ENCODE measurements at places on chromosomes 7 and 10.

- DNase-seq = no peak
These were observed 845.7 kb upstream of the POT1 start for GRCh38 chr7:125775317-125775716.

- DNase-seq = no peak
These were observed 55.9 kb downstream of the PWWP2B start for GRCh38 chr10:132452651-132453469.

DNA sequence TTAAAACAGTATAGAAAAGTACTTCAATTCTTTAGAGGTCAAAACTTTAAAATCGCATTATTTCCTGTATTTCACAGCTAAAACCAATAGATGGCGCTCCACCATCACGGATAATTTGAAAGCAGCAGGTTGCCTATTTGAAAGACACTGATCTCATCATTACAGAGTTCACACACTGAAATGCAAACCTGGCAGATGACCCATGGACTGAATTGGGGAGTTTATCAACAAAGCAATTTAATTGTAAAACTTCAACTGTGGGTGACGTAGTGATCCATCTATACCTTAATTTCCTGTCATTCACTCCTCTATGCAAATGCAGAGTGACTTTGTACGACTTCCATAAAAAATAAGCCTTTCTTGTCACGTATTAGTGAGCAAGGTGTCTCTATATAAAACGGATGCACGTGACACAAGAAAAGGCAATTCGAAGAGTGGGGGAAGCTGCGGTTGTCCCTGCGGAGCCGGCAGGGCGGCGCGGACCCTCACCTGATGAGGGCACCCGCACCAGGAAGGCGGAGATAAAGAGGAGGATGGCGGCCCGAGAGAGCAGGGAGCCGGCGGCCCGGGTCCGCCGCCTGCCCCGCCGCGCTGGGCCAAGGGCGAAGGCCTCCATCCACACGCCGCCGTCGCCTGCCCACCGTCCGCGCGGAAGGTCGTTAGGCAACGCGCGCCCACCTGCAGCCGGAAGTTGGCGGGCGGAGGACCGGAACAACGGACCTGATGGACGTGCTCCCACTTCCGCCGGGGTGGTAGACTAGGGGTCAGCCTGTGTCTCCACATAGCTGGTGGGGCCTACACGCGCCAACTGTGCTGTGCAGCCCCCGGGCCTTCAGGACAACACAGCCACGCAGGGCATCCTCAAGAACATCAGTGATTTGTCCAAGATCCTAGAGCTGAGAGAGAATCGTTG lies at the start of gene ZPBP:
TSS of gene ZPBP (minus strand) at position 668 of the 913 bp plus-strand sequence. CDS start at position 616, 52 bp downstream.
- peak; percentile 6 for DNase-seq

DNA sequence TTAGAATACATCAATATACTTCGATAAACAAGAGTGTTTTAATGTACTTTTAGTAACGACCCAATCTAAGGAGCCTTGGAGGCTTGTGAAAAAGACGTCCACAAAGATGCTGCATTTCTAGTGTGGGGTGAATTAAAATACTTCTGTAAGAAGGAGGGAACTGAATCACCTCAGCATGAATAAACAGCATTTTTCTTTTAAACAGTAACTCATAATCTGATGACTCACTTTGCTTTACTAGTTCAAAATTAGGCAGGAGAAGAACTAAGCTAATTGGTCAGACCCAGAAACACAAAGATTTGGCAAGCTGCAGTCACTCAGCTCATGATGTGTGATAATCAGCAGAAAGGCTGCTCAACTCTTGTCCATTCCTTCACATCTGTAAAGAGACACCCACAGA lies 24.2 kb downstream of the NCOA4 start:
- no peak for DNase-seq

GRCh38 chr7:68070992-68071391 lies 1074.4 kb downstream of the TYW1 start:
- DNase-seq = no peak

DNA sequence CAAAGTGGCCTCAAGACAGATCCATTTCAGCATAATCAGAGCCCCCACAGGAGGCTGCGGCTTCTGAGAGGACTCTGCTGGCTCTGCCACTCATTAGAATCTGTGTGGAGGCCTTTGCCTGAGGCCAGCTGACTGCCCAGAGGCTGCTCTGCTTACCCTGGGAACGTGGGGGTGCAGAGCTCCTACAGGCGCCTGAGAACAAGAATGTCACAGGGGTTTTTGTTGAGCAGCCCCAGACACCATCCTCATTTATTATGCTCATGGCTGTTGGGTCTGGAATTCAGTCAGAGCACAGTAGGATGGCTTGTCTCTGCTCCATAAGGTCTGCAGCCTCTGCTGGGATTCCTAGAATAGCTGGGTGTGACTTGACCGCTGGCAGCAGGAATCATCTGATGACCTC lies 101.8 kb upstream of the GDF10 start:
- no peak for DNase-seq

DNA sequence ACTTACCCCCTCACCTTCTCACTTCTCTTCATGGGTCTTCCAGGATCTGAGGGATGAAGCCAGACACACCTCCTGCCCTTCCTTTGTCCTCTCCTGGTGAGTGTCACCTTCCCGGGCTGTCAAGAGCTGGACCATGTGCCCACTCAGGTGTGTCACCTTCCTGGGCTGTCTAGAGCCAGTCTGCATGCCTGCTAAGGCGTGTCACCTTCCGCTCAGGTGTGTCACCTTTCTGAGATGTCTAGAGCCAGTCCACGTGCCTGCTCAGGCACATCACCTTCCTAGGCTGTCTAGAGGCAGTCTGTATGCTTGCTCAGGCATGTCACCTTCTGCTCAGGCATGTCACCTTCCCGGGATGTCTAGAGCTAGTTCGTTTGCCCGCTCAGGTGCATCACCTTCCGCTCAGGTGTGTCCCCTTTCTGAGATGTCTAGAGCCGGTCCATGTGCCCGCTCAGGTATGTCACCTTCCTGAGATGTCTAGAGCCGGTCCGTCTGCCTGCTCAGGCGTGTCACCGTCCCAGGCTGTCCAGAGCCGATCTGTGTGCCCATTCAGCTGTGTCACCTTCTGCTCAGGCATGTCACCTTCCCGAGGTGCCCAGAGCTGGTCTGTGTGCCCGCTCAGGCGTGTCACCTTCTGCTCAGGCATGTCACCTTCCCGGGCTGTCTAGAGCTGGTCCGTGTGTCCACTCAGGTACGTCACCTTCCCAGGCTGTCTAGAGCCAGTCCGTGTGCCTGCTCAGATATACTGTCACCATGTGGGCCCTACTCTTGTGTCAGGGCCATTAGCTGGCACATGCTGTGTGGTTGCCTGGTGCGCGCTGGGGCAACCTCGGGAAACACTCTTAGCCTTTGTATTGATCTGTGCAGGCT lies 245.3 kb downstream of the EBF3 start:
- DNase-seq = no peak

GRCh38 chr10:23412223-23412622 lies 26.7 kb upstream of the OTUD1 start:
- no peak for DNase-seq

- peak; percentile 91 for DNase-seq
These were observed 6.5 kb downstream of the VSIR start for GRCh38 chr10:71766717-71767419.

DNA sequence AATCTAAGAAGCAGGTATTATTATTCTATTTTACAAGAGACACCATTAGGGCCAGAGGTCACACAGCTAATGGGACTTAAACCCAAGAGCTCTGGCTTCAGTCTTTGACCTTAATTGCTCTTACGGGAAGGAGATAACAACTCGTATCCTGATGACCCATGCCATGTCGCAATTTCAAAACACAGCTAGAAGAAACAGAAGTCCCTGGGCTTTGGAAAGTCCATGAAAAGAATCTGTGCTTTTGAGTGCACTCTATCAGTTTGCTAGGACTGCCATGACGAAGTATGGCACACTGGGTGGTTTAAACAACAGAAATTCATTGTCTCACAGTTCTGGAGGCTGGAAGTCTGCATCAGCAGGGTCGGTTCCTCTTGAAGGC lies 247.8 kb upstream of the AOAH start:
- DNase-seq = no peak

DNA sequence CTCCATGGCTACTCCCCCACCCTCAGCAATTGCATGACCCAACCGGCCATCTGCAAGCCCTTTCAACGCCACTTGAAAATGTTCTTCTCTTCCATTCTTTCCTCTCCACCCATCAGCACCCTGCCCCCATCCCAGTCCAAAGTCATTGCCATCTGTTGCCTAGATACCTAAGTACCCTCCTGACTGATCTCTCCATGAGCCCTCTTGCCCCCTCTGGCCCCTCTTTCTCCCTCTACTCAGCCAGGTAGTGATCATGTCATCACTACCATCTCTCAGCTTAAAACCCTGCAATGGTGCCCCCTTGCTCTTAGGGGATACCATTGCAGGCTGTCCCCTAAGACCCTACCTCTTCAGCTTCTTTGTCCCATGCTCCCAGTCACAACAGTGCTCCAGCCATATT lies 30.5 kb upstream of the BTRC start:
- no peak for DNase-seq

DNA sequence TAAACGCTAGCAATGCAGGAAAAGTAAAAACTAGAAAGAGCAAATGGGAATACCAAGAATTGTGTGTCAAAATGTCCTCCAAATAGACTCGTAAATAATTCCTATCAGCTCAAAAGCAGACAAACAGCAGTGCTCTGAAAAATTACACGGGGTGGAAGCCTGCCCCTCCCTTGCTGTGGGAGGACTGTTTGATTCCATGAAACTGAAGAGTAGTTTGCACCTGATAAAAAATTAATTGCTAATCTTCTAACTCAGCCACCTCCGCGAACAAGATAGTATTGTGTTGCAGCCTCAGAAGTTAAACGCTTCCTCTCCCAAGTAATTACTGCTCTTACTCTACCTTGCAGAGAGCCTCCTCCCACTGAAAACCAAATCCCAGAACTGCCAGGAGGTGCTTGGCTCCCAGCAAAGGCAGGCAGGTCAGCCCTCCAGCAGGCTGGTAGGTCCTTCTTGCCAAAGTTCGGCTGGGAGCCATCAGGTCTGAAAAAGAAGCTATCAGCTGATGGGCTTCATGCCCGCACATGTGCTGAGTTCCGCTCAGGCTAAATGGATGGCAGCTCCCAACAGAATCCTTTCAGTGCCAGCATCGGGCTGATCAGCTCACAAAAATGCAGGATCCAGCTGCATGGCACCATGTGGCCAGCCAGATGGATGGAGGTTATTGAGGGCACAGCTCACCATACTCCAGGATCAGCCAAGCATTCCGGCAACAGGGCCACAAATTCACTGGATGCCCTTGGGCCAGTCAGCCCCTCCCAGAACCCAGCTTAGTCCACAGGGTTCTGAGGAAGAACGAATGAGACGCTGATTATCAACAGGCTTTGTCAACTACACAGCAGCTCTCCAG lies 37.1 kb downstream of the MAD1L1 start:
- no peak for DNase-seq

DNA sequence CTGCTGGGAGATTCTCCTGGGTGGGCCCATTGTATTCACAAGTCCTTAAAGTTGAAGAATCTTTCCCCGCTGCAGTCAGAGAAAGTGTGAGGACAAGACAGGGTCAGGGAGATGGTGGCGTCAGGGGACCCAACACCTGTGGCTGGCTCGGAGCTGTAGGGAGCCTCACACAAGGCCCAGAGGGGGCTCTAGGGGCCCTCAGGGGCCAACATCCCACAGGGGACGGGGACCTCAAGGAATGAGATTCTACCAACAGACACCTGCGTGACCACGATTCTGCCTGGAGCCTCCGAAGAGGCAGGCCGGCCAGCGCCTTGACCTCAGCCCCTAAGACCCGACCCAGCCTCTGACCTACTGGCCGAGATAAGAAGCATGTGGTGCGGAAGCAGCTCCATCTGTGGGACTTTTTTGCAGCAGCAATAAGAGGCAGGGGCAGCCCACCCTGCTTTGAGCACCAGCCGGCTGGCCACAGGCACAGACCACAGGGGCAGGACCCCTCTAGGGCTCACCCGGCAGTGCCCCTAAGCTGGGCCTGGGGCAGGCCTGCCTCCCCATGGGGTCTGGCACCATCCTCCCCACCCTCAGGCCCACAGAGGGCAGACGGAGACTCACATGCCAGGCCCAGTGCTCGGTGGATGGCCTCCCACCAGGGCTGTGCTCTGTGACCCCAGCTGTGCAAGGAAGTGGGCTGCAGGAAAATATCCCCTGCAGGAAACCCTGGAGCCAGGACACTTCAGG lies 13.2 kb downstream of the RASGEF1A start:
- DNase-seq = no peak

DNA sequence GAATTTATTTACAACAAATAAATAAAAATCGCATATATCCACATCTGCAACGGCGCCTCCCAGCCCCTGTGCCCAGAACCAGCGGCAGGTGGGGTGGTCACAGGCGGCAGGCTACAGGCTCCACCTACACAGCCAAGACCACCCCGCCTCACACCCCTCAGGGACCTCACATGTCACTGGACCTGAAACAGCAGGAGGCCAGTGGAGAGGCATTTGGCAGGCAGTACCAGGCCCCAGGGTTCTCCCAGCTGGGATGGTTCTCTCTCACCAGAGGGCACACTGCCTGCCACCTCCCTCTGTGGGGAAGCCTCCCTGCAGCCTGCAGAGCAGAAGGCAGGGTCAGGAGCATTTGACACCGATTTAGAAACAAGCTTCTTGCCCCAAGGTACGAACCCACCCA lies 81.5 kb downstream of the MAD1L1 start:
- no peak for DNase-seq

DNA sequence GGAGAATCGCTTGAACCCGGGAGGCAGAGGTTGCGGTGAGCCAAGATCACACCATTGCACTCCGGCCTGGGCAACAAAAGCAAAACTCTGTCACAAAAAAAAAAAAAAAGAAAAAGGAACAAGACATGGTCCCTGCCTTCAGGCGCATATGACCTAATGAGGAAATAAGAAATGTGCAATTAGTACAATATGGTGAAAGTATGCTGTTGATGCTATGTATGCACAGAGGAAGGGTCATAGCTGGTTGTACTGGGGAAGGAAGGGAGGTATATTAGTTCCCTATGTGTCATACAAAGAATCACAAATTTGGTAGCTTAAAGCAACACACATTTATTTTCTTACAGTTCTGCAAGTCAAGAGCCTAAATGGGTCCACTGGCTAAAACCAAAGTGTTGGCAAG lies 97.8 kb upstream of the MPP7 start:
- DNase-seq = no peak

DNA sequence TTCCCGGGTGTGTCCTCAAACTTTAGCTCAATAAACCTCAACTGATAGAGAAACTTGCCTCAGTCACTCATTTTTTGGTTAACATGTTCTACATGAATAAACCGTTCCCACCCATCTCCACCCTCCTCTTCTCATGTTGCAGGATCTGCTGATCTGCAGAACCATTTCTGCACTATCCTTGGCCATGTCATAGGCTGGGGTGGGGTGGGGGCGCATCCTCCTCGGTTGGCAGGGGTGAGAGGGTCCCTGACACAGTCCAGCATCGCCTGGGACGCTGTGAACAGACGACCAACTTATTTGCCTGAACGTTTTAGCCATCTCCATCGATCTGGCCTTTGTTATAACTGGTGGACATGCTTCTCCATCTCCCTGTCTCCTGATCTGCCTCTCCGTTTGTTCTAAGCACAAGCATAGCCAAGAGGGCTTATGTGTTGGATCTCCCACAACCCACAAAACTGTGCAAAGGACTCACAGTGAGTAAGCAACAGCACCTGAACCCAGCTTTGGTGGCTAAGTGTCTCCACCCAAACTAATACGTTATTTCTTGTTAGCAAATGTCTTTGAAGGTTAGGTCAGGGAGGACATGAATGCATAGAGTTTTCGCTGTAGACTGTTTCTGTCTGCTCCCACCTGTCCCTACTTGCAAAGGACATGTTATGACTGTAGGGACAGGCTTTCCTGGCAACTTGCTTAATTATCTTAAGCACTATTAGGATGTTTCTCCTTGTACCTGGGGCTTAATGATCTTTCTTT lies 51.7 kb downstream of the PRKCQ start:
- DNase-seq = no peak
